Urinary bladder (tissue), 4 donors: ENCODE measurements at places on chromosomes 6 and 20. TPM values are rescaled to one million over a fixed set of nuclear protein-coding genes. Genes with fewer than 3 reads are reported as not detected.

The FAM83C gene
- 0.21 TPM for total RNA-seq

The EPPIN gene
- total RNA-seq: not detected

The NR2E1 gene
- not detected for total RNA-seq

The TRIM10 gene
- total RNA-seq: 0.42 TPM

The TMEM74B gene
- 0.53 TPM for total RNA-seq

The MEP1A gene
- total RNA-seq: not detected

The PKHD1 gene
- 3.6 TPM for total RNA-seq

The FOXC1 gene
- 7.3 TPM for total RNA-seq

- DNase-seq: no peak
Observed at GRCh38 chr6:44041461-44042260, 85.6 kb downstream of the MRPL14 start.

DNA sequence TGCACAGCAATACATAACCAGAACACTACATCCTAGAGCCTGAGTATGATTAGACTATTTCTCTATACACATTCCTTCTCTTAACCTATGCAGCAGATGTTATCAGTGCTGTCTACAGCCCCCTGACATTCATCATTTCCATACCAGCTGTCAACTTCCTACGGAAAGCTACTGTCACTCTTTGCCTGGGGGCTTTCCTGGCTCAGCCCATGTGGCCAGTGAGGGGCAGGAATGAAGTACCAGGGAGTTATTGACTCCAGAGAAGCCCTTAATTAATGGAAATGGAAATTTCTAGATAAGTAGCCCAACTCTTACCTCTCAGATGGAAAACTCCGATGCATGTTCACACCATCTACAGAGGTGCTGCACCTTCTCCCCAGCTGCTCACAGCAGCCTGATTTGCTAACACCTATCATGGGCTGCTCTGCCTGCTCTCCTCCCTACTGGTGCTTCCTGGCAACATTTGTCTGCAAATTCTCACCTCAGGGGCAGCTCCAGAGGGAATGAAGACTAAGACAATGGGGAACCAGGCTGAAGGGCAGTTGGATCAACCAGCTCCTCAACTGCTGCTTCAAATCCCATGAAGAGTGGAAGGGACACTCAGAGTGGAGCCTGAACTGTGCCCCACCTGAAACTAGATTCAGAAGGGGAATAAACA is 59.6 kb downstream of the LINC00237 start:
- no peak for DNase-seq

GRCh38 chr6:10618409-10618808 is 76.0 kb downstream of the C6orf52 start:
- no peak for DNase-seq

DNA sequence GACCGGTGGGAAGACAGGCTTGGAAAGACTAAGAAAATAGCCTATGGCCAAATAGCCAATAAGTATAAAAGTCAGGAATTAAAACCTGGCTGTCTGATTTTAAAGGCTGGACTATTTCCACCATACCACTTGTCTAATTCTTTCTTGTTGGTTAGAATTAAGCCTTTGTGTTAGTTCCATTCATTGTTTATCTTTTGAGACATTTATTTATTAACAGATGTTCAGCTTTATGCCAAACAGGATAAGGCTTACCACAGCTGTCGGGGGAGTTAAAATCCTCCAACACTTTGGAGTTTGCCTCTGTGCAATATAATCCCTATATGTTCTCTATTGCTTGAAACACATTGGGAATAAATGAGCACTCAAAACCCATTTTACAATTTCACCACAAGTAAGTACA is 208.3 kb downstream of the TMEM200A start:
- peak; percentile 5 for DNase-seq

DNA sequence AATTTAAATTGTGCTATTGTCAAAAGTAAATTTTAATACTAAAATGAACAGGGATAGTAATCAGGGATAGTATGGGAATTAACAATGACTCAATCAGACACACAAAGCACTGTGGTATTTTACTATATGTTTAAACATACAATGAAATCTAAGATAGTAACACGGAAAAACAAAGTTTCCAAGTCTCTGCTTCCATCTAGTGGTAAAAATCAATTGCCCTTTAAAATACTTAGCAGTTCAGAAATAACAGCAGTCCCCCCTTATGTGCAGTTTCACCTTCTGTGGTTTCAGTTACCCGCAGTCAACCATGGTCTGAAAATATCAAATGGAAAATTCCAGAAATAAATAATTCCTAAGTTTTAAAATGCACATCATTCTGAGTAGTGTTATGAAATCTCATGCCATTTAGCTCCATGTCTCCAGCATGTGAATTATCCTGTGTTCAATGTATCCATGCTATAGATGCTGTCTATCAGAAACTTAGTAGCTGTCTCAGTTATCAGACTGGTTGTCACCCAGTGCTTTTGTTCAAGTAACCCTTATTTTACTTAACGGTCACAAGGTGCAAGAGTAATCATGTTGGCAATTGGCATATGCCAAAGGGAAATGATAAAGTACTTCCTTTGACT is 58.5 kb downstream of the AHI1 start:
- no peak for DNase-seq

DNA sequence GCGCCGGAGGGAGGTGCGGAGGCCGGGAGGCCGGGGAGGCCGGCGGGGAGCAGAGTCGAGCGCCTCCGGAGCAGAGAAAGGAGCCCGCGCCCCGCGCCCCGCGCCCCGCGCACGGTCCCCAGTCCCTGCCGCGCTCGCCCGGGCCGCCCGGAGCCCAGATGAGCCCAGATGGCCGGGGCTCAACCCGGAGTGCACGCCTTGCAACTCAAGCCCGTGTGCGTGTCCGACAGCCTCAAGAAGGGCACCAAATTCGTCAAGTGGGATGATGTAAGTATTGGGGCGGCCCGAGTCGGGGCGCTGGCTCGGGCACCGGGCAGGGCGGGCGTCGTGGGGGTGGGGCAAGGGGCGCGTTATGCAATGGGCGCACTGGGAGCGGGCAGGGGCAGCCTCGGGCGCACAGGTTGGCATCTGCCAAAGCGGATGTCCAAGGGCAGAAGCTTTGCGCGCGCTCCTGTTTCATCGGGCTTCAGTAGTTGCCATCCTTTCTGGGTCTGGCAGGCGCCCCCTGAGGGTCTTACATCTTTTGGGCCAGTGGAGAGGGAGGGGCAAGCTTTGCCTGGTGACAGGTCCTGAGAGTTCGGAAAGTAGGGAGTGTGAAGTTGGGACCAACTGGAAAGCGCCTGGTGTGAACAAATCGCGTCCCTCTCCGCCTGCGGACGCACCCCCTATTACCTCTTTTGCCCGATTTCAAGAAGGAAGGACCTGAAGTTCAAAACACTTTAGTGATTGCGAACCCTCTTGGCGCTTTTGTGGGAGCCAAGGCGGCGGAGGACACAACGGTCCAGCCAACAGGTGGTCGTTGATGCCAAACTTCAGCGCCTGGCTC is 631 bp downstream of the PLCB1 start:
- no peak for DNase-seq

- DNase-seq: no peak
Observed at GRCh38 chr20:49501917-49502316, 19.4 kb upstream of the KCNB1 start.

GRCh38 chr6:111861431-111861885 is 11.8 kb downstream of the FYN start:
- DNase-seq: no peak

GRCh38 chr6:109304284-109305015 is 77.8 kb downstream of the CD164 start:
- no peak for DNase-seq

DNA sequence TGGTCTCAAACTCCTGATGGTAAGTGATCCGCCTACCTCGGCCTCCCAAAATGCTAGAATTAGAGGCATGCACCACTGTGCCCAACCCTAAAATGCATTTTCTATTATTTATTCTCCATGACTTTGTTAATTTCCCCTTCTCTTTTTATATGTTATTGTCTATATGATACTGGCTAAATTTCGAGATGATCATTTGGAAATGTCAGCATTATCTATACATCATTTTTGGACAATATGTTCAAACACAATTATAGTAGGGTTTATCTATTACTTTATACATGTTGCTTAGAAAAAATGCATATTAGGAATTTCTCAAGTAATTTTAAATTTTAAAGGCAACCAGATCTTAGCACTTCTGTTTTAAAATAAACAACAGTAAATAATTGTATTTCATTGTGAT is 34.4 kb upstream of the HIVEP1 start:
- DNase-seq: no peak

DNA sequence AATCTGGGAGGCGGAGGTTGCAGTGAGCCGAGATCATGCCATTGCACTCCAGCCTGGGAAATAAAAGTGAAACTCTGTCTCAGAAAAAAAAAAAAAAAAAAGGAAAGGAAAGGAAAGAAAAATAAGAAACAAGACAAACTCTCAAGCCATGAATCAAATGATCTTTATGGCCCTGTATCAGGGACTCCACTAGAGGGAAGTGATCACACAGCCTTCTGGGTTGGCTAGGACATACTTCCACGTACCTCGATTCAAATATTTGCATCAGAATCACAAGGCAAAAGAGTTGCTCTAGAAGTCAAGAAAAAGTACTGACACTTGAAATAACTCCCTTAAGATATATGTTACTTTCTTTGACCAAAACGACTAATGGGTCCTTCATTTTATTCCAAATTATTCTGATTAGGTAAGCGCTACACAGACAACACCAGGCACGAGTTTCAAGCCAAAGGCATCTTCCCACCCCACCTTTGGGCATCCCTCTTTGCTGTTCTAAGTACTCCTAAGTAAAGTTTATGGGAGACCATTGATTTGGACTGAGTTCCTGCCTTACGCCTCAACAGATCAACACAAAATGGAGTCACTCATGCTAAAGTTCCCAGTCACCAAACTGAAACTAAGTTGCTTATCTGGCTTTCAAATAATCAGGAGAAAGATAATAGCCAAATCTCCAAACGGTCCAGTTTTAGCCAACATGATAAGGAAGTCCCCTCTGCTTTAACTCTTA is 77.5 kb upstream of the NT5E start:
- no peak for DNase-seq

DNA sequence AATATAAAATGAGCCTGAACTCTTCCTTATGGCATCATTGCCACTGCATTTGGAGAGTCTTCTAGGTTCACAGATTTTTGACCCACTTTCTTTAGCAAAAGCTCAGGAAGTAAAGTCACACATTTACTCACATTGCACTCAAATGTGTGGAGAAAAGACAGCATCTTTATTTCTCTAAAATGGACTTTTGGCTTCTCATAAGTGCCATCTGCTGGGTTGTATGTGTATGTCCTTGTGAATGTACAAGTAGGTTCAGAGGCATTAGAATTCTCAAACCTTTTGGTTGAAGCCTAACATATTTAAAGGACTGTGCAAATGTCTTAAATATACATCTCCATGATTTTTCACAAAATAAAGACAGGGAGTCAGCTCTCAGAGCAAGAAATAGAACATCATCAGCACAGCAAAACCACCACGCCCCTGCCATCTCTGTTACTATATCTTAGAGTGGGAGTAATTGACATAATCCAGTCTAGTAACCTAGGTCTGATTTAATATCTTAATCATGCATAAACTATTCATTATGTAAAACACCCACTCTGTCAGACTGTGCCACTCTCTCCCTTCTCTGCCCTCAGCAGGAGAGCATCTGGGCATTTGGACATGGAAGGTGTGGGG is 42.2 kb upstream of the SPTLC3 start:
- DNase-seq: no peak

GRCh38 chr6:56652231-56652630 is 9.5 kb upstream of the DST start:
- no peak for DNase-seq

- DNase-seq: no peak
Observed at GRCh38 chr6:33592595-33593413, 12.7 kb upstream of the BAK1 start.

DNA sequence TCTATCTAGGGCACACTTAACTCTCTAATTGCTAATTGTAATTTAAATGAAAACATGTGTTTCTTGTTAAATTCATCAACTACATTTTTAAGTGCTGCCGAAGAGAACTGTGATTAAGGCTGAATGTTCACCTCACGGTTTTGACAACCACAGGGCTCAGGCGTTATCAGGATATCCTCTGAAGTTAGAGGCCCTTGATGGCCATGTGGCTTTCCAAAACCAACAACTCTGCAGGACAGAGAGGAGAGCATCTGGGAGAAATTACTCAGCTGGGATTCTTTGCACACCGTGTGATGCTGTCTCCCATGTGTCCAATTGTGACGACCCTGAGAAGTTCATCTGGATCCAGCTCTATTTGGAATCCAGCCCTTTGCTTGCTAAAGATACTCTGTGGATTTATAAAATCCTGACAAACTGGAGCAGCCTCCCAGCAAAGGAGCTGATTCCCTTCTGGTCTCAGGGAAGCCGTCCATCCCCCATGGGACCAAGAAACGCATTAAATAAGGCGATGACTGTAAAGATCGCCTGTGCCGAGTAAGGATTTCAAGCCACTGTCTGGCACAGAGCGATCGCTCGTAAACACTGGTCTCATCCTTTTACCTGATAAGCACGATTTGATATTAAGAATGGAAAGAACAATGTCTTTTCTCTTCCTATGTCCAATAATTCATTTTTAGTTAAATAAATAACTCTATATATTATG is 401.1 kb downstream of the CD83 start:
- DNase-seq: peak; percentile 46

- no peak for DNase-seq
Observed at GRCh38 chr6:107495196-107495643, 5.3 kb downstream of the SOBP start.

DNA sequence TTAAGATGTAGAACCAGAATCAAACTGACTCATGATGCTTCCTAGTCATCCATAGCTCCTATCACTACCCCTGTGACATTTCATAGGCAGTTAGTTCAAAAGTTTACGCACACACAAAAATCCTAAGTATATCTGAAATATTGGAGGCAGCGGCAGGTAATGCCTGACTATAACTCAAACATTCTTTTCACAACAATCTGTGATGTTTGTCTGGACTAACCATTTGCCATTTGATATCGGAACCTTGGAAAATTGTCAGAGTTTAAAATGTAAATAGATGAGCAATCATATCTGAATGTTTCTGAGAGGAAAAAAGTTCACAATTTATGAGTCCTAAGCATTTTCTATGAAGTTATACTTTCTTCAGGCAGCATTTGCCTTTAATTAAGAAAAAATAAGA is 1078.2 kb downstream of the EPHA7 start:
- no peak for DNase-seq

DNA sequence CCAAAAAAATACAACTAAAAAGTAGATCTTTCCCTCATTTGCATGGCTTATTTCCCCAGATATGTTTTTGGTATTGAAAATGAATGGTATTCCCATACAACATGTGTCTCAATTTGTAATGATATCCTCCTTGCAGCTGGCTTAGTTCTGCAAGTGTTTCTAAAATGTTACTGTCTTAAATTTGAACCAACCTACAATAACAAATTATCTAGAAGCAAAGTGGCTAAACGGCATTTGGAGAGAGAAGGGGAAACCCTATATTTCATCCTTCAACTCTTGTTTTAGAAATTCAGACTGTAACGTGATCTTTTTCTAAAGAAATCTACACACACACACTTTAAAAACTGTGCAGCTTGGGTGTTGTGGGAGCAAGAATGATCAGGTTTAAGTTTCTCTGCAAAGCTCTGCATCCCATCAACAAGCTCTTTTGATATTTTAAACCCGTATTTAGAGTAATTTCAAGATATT is 153.0 kb downstream of the SOBP start:
- DNase-seq: no peak
